Stimulated activated CD4-positive, alpha-beta T cell treated with anti-CD3 and anti-CD28 coated beads, Interleukin-12 subunit alpha, Interleukin-12 subunit beta, amount 100 ng/mL, for 48 hours (primary cell): ENCODE measurements at places on chromosomes 7 and 10.

DNA sequence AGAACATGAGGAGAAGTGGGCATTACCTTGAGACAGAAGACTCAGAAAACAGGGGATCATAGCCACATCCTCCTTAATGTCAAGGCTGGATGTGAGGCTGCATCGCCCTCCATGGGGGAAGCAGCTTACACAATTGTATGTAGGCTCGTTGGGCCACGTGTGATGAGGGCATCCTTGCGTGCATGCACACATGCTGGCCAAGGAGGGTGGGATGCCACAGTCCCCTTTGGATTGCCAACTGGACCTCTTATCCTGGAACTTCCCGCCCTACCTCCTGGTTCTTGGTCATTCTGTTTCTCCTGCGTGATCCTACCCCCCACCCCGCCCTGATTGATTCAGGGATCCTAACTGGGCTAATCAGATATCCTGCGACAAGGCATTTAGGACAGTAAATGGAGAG lies 102.0 kb downstream of the PRKAG2 start:
- DNase-seq: no peak

DNA sequence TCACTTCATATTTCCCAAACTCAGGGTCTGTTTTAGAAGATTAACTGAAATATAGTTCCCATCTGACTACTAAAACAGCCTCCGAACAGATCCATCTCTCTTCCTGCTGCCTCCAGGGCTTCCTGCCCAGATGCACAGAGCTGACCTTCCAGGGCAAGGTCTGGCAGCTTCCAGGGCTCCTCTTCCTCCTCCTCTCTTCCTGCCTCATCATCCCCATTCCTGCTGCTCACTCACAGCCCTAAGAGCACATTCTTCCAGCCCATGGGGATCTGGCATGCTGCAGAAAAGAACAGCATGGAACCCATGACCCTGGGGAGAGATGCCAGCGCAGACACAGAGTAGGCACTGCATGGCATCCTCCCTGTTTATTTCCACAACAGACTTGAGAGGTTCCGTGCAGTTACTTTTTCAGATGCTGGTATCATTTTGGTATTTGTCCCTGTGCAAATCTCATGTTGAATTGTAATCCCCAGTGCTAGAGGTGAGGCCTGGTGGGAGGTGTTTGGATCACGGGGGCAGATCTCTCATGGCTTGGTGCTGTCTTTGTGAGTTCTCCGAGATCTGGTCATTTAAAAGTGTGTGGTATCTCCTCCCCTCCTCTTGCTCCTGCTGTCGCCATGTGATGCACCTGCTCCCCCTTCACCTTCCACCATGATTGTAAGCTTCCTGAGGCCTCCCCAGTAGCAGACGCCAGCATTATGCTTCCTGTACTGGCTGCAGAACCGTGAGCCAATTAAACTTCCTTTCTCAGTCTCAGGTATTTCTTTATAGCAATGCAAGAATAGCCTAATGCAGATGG lies 4.4 kb downstream of the PKD1L1 start:
- no peak for DNase-seq

- DNase-seq: no peak
These were observed 34.4 kb downstream of the COL13A1 start for GRCh38 chr10:69835875-69836730.

DNA sequence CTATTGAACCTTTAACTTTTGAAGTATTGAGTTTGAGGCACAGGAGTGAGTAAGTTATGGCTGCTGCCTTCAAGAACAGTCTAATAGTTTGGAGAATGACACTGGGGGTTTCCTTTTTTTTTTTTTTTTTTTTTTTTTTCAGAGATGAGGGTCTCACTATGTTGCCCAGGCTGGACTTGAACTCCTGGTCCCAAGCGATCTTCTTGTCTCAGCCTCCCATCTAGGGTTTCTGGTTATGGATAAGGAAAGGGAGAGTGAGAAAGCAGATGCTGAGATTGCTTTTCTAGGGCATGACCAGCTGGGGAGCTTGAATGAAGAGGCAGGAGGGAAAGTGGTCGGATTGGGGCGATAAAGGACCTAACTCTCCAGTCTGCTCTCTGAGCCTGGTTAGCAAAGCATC lies 59.9 kb upstream of the BTRC start:
- DNase-seq: no peak

DNA sequence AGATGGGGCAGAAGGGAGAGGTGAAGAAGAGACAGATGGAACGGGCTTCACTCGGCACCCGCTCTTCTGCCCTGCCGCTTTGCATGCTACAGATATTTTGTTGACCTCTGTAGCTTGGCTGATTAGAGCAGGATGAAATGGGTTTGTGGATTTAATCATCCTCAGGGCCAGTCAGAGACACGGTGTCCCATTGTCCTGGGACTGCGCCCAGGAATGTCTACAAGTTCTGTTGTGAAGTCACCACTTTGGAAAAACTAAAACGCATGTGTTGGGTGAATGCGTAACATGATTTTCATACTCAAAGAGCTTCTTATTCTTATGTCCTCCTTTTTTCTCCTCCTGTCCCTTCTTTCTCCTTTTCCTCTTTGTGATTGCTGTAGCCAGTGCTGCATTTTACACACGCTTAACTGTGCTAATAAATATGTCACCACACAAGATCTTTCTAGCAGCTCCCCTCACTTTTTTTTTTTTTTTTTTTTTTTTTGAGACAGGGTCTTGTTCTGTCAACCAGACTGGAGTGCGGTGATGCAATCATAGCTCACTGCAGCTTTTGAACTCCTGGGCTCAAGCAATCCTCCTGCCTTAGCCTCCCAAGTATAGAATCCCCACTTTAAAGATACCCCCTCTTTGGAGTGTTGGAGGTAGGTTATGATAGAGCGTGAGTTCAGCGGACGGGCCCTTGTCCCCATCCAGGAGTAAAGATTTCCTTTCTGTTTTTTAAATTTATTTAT lies 3.4 kb downstream of the CPA4 start:
- no peak for DNase-seq

GRCh38 chr10:33684211-33684611 lies 349.7 kb upstream of the NRP1 start:
- no peak for DNase-seq

DNA sequence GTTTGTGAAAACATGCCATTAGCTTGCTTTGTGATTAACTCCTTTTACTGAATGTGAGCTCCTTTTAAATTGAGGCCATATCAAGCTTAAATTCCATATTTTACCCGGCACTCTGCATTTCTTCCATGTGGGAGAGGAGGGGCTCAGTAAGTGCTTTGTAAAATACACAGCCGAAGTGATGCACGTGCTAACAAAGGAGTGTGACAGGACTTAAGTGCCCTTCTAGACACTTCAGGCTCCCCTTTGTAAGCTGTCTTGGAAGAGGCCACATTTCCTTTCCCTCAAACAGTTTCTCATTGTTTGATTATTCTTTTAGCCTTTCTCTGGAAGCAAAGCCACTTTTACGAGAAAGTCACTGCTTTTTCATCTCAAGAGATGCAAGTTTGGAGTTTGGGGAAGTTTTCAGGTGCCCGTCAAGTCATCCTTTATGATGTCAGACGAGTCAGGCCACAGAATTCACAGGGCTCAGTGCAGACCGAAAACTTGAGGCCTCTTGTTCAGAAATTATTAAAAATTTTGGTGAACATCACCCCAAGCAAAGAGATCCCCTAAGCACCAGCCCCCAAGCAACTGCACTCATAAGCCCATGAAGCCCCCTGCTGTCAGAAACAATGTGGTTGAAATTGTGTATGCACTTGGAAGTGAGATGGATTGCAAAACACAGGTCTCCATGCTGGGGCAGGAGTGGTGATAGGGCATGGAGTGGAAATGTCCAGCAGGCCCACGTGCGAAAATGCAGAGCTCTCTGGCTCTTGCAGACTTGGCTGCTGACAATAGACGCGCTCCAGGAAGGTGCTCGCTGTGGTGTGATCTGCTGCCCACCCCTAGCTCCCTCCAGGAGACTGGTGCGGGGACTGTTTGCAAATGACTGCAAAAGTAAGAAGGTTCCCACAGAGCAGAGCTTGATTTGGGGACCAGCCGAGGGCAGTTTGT lies 11.5 kb downstream of the IKZF1 start:
- DNase-seq: no peak

GRCh38 chr10:74598891-74599566 lies 227.4 kb upstream of the KAT6B start:
- DNase-seq: no peak

GRCh38 chr10:60351191-60351853 lies 38.4 kb downstream of the ANK3 start:
- DNase-seq: no peak

- DNase-seq: peak; percentile 52
These were observed 37.0 kb downstream of the RPA3 start for GRCh38 chr7:7681191-7681935.

DNA sequence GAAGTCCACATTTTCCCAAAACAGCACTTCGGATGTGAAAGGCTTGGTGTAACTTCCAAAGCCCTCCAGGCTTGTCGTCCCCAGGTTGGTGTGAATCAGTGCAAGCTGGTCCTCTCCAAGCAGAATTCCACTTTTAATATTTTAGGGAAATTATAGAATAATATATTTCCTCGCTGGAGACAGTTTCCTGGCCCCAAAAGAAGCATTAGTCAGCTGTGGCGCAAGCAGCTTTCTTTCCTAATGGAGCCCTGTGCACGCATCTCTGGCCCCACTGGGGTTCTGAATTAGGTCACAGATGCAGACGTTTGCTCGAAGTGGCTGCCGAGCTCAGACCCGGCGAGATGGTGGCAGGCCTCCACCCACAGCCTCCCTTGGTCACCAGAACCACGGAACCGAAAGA lies 33.3 kb upstream of the MNX1 start:
- no peak for DNase-seq

DNA sequence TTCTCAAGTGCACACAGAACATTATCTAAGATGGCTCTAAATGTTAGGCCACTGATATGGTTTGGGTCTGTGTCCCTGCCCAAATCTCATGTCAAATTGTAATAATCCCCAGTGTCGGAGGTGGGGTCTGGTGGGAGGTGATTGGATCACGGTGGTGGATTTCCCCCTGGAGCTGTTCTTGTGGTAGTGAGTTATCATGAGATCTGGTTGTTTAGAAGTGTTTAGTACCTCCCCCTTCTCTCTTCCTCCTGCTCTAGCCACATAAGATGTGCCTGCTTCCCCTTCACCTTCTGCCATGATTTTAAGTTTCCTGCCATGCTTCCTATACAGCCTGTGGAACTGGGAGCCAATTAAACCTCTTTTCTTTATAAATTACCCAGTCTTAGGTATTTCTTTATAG lies 11.2 kb upstream of the GSTK1 start:
- no peak for DNase-seq

DNA sequence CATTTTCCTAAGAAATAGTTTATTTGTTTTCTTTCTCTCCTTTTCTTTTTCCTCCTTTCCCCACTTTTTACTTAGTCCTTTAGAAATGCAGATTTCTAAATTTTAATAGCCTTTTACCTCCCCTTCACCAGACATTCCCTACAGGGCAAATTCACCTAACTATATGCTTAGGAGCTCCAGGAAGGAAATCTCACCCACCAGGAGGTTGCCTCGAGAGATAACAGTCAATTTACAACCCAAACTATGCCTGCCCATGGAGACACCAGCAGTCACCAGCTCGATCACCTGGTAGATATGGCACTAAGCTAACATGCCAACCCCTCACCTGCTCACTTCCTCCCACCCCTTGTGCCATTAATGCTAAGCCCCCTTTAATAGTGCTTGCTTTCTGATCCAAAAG lies 25.2 kb upstream of the CREB3L2 start:
- no peak for DNase-seq

DNA sequence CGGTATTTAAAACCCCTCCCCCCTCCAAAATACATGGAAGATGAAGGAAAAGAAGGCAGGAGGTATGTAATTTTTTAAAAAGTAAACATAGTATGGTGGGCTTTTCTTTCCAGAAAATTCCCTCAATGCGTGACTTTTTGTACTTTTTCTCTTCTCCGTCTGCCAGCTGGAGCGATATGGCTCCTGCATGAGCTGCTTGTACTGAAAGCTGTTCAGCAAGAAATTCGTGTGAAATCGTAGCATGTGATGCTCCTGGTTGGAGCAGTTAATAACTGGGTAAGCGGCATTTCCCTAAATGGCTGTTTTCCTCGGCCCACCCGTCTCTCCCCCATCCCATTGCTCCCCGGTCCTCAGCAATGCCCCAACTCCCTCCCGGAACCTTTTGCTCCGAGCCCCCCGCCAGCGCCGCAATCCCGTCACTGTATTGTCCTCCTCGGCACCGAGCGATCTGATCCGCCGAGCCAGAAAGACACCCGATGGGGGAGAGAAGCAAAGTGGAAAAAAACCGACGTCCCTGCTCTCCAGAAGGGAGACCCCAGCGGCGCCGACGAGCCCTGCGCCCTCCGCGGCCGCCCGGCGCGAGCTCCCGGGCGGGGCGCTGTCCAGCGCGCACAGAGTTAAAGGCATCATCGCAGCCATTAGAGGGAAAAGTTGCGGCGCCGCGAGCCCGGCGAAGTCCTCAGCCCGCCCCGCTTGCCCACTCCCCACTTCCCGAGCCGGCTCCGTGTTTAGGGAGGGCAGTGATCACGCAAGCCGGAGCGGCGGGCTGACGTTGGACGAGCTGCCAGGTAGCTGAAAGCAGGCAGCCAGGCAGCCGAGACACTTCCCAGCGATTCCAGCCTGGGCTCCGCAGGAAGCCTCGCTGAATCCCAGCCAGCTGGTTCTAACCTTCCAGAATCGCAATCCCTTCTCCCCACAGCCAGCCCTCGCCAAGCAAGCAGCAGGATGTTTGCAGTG lies at the start of gene VSTM2A:
Gene VSTM2A, plus strand, starts transcription at position 707 of the 957 bp plus-strand sequence. CDS start 356 bp downstream, outside the sequence.
- DNase-seq: no peak

DNA sequence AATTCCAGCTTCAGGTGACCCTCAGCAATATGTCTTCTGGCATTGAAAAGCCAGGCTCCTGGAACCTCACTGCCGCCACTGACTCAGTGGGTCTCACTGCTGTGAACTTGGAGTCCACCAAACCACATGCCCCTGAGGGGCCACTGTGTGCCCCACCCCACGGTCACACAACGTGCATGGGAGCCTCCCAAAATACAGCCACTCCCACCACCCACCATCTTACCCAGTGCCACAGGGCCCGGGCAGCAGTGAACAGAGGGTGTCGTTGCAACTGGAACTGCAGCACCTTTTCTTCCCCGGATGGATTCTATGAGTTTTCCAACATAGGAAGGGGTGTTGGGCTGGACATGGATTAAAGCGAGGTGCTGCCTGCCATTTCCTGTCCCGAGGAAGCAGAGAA lies 60.1 kb downstream of the ASB13 start:
- DNase-seq: no peak

DNA sequence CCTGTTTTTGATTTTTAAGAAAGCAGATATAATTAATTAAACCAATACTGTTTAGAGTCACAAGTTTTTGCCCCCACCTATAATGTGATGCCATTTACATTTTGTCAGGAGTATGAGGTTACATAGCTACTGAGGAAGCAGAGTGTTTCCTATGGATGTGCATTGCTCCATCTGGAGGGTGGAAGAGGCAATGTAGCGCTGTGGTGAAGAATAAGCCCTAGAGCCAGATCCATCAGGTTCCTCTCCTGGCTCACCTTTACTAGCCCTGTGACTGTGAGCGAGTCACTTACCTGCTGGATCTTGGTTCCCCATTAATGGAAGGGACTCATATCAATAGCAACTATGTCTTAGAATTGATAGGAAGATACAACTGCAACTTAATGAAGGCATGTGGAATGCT lies 216.0 kb downstream of the GPAM start:
- no peak for DNase-seq

GRCh38 chr10:32350811-32351350 lies 3.9 kb upstream of the EPC1 start:
- no peak for DNase-seq

- no peak for DNase-seq
These were observed 119.3 kb upstream of the TCERG1L start for GRCh38 chr10:131430716-131431412.
